ENCODE measurements at places on chromosomes 6 and 20.

GRCh38 chr6:166689687-166690086 is 62.6 kb upstream of the RPS6KA2 start:
- no peak for DNase-seq

GRCh38 chr6:134442073-134442472 is 124.2 kb upstream of the SGK1 start:
- DNase-seq = no peak

GRCh38 chr20:8740265-8740664 is 328.6 kb upstream of the PLCB4 start:
- DNase-seq = no peak

- DNase-seq = no peak
Observed at GRCh38 chr20:32772046-32772445, 9.9 kb downstream of the DNMT3B start.

- DNase-seq = no peak
Observed at GRCh38 chr6:156598855-156599180, 178.4 kb upstream of the ARID1B start.

DNA sequence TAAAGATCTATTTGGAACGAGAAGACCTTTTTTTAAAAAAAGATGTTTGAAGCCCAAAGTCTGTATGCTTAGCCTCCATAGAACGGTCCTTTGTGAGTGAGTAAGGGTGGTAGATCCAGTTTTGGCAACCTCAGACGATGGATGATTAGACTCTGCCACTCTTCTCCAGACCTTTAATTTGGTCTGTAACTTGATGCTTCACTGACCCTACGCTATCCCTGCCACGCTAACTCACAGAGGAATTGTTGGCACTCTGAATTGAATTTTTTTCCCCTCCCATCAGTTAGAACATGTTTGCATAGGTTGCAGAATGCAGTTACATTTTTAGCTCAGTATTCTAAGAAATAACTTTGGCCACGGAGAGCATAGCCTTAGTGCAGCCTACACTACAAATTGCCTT is 15.8 kb upstream of the DEK start:
- no peak for DNase-seq

- no peak for DNase-seq
Observed at GRCh38 chr20:18808712-18809111, 4.9 kb upstream of the SCP2D1 start.

DNA sequence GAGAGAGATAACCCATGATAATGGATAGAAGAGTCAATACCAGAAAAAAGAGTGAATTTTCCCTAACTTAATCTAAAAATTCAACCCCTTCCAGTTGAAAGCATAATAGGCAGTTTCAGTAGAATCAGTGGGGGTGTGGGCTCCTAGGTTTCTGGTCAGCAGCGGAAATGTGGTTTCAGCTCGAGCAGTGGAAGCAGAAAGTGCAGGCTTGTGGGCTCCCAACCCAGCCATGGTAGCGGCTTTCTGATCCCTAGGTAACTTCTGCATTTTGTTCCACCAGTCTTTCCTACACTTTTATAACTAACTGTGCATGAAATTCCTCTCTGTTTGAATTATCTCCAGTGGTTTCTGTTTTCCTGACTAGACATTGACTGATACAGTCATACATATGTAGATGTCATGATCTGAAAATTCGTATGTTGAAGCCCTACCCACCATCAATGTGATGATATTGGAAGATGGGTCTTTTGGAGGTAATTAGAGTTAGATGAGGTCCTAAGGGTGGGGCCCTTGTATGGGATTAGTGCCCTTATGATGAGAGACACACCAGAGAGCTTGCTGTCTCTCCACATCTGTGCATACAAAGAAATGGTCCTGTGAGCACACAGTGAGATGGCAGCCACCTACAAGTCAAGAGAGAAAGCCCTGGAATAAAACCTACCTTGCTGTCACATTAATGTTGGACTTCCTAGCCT is 6.5 kb upstream of the DDO start:
- DNase-seq = no peak

DNA sequence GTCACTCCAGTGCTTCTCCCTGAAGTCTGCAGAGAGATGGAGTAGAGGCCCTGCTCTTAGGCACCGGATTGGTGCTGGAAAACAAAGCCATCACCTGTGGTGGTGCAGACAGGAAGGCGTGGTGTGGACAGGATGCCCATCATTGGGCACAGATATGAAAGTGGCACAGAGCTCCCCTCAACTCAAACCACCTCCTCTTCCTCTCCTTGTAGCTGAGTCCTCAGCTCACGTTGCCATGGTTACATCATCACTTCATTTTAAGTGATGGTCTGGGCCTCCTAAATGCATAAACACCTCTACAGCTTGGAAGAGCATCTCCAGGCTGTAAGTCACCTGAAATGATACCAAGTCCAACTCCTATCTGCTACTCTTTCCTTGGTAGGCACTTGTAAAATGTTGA is 8.0 kb upstream of the RTF2 start:
- no peak for DNase-seq
